RCC 7860 (cell line): ENCODE measurements at places on chromosomes 6 and 20.

GRCh38 chr20:3727401-3728021 lies 5.0 kb upstream of the HSPA12B start:
- DNase-seq: no peak

DNA sequence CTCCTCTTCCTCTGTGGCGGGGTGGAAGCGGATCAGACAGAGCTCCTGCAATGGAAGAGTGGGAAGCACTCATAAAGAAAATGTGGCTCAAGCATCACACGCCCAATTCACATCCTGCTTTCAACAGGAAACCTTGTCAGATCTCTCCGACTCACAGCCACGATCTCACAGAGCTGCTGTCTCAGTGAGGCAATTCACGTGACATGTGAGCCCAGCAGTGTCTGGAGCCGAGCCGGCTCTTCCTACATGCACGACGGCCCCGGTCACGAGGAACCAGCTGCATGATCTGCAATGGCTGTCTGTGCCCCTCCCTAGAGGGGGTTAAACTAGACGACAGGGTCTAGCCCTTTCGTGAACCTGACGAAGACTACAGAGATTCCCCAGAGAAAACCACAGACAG lies 29.5 kb upstream of the TCFL5 start:
- DNase-seq: no peak

- DNase-seq: peak; percentile 94
These were observed 359.4 kb downstream of the CD83 start for GRCh38 chr6:14476793-14477531.

GRCh38 chr20:53748176-53748575 lies 154.5 kb upstream of the ZNF217 start:
- peak; percentile 83 for DNase-seq

DNA sequence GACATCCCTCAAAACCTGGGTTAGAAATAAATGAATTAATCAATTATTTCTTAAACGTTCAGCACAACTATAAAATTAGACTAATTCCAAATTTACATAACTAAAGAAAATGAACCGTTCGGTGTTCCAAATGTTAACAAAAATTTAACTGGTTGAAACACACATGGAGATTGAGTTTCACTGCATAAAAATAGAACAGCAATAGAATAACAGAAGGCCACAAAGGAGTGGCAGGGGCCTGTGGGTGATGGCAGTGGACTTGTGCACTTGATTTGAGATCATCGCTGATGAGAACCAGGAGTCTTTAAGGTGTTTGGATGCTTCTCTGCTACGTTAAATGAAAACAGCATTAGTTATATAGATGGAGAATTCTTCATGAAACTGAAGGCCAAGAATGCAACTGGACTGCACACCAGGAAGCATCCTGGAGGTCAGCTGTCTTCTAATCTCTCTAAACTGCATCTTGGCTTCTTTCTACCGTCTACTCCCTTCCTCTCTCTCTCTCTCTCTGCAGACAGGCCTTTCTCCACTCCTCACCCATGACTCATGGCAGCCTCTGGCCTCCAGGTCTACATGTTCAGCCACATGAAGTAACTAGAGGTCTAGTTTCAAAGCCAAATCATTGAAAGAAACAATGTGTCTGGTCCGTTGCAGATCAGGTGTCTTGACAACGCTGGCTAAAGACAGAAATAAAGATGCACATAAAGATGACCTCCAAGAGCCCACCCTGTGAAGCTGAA lies 111.3 kb downstream of the SIM1 start:
- DNase-seq: no peak

GRCh38 chr6:7761051-7761450 lies 35.2 kb downstream of the BMP6 start:
- no peak for DNase-seq

DNA sequence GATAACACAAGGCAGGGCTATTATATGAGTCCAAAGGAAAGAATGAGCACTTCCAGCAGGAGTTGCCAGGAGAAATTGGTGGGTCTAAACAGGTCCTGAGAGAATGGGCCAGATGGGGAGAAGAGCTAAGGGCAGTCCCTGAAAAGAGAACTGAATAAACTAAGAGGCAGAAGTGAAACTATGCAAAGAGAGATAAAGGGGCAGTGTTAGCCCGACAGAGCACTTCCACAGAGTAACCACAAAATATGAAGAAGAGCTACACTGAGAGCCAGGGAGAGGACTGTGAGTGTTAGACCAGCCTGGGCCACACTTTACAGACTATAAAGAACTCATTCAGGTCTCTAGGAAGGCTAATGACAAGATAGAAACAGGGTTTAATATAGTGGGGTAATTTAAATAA lies 43.8 kb downstream of the RALGAPA2 start:
- no peak for DNase-seq

GRCh38 chr20:47137231-47137870 lies 219.1 kb downstream of the ZMYND8 start:
- no peak for DNase-seq

DNA sequence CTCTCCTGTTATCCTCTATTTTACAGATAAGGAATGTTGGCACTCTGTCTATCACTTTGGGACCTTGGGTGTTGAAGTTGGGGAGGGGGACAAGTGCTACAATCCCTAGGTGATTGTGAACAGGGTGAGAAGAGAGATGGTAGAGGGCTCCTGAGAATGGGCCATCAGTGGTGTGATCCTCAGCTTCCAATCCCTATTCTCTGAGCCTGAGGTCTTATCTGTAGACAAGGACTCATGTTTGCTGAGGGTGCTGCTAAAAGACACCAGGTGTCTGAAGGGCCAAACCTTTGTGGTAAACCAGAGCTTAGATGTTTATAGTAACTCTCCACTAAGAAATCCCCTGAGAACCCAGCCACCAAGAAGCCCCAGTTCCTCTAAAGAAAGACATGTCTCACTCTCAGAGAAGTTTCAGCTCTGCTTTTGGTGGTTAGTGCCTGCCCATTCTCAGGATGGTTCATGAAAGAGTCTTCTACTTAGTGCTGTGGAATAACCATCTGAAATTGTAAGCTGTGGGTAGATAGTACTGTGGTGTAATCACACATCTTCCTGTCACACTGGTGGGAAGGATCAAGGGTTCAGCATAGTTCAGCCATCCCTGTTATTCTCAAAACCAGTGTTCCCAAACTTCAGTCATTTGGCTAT lies 58.2 kb upstream of the IL20RA start:
- DNase-seq: no peak

DNA sequence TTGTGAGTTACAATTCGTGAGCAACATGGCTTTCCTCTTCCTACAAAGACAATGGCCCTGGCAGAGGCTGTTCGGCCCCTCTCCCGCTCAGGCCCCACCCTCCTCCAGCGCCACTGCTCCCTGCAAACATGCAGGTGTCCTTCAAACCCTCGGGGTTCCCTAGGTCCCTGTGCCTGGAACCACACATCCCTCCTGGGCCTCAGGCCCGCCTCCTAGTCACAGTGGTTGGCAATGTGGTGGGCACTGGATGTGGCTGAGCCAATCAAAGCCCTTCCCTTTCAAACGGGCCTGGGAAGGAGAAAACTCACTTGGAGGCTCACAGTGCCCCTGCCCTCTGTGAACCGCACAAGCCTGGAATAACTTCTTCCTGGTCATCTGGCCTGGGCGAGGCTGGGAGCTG lies 147.2 kb downstream of the TFAP2C start:
- DNase-seq: no peak

GRCh38 chr20:43895235-43895634 lies 19.4 kb upstream of the TOX2 start:
- no peak for DNase-seq

GRCh38 chr6:43778131-43778855 lies 8.3 kb downstream of the VEGFA start:
- no peak for DNase-seq

GRCh38 chr6:2546901-2547300 lies 203.8 kb downstream of the MYLK4 start:
- no peak for DNase-seq

GRCh38 chr6:38503960-38504682 lies 135.6 kb downstream of the BTBD9 start:
- no peak for DNase-seq

GRCh38 chr20:43667341-43668132 lies 623 bp downstream of the MYBL2 start:
- no peak for DNase-seq

GRCh38 chr6:144106206-144106605 lies 10.8 kb upstream of the SF3B5 start:
- peak; percentile 29 for DNase-seq

DNA sequence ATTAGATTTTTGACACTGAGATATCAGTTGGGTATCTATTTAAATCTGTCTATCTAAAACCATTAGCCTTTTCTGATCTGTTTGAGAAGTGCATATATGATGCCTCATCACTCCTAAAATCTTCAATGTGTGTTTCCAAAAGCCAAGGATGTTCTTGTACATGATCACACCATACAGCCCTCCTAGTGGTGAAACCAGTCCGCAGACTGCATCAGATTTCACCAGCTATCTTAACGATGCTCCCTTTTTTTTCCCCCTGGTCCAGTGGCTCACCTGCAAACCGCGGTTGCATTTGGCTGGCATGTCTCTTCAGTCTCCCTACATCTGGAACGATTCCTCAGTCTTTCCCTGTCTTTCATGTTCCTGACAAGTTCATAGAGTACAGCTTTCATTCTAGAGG lies 4.0 kb downstream of the KIZ start:
- DNase-seq: no peak

- DNase-seq: no peak
These were observed 7.8 kb downstream of the SYNGAP1 start for GRCh38 chr6:33427585-33428223.

DNA sequence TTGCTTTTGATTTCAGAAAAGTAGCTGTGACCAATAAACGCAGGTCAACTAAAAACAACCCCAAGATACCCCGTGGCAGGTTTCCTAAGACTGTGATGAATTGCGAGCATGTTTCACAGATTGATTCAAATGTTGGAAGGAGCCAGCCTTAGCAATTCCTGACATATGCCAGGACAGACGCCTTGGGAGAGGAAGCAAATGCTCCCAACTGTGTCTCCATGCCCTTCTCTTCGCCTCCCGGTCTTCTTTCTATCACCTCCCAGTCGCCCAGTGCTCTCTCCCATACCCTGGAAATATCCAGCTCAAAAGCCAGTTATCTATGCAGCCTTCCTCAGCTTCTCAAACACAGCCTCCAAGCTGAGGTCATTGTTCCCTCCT lies 32.0 kb downstream of the KIAA0319 start:
- DNase-seq: no peak

DNA sequence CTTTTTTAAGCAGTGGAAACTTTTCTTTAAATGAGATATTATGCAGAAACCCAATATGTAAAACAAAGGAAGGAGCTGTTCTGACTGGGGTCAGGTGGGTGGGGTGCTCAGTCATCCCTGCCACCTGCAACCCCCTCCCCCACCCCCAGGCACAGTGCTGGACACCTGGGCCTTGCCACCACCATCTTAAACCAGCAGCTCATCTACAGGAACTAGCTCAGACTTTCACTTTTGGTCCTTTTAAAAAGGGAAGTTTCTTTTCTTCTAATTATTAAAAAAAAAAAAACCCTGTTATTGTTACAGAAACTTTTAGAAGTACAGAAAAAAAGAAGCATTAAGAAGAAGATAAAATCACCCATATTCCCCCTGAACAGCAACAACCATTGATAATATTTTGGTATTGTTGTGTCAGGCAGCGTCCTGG lies 37.1 kb downstream of the PPP1R16B start:
- no peak for DNase-seq

DNA sequence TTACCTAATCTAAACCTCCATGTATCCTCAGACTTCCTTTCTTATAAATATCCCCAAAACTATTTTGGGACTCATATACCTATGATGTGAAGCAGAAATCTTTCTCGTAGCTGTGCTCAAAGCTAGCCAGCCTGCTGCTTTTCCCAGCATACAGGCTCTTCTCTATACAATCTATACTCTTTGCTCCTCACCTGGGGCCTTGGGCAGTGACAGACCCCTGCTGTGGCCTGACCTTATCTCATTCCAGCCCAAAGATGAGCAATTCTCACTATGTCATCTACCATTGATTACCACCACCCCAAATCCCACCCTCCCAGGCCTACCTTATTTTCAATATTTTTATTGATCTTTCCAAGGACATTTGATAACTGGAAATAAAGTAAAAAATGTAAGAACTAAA lies 83.2 kb upstream of the FBXL4 start:
- no peak for DNase-seq

GRCh38 chr6:111590209-111590980 lies 15.3 kb downstream of the TRAF3IP2 start:
- no peak for DNase-seq

GRCh38 chr20:20763650-20764049 lies 51.2 kb upstream of the RALGAPA2 start:
- DNase-seq: no peak

GRCh38 chr6:129710450-129711270 lies 683 bp upstream of the ARHGAP18 start:
- no peak for DNase-seq
